Endothelial cell (in vitro differentiated cells): ENCODE measurements at places on chromosomes 2 and 18.

- DNase-seq = no peak
Measured at GRCh38 chr2:72539071-72539552, 286.7 kb downstream of the EXOC6B start.

- DNase-seq = no peak
Measured at GRCh38 chr2:174024524-174025270, 59.5 kb upstream of the SP3 start.

- DNase-seq = no peak
Measured at GRCh38 chr2:120302301-120302700, 43.6 kb upstream of the INHBB start.

DNA sequence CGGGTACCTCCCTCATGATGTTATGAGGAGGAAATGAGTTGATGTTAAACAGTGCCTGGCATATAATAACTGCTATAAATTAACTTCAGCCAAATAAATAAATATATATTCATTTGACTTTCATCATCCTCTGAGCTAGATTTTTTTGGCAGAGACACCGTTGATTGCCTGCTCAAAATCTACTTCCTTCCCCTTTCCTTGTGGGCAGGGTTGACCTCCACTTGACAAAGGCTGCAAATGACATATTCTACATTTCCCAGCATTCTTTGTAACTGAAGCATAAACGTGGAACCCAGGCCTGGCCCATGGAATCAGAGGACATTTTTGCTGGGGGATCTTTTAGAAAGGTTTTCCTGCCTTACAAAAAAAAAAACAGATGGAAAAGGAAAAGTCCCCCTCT is 177.8 kb downstream of the TXNL1 start:
- no peak for DNase-seq
